Diencephalon (tissue), 1 donor: ENCODE measurements at places on chromosomes 7 and 10. TPM values are rescaled to one million over a fixed set of nuclear protein-coding genes. Genes with fewer than 3 reads are reported as not detected.

The GFRA1 gene
- 42.7 TPM for total RNA-seq

The MSS51 gene
- 3.5 TPM for total RNA-seq

The CPA2 gene
- total RNA-seq: not detected

The INMT gene
- total RNA-seq: 0.23 TPM

The ADCY1 gene
- 107 TPM for total RNA-seq

The GHRHR gene
- 2.8 TPM for total RNA-seq

The MRLN gene
- 0.69 TPM for total RNA-seq

The CYP2C9 gene
- not detected for total RNA-seq

The CCDC146 gene
- total RNA-seq: 19.1 TPM

The NKX6-2 gene
- total RNA-seq: 5.8 TPM

The FANK1 gene
- 11.3 TPM for total RNA-seq

The CALML3 gene
- total RNA-seq: 0.69 TPM

The WAC gene
- total RNA-seq: 97.1 TPM

The CYP2C19 gene
- not detected for total RNA-seq

The PCDH15 gene
- total RNA-seq: 30.2 TPM

The SFMBT2 gene
- 33.7 TPM for total RNA-seq

The FAM171A1 gene
- 35.1 TPM for total RNA-seq

The GJD4 gene
- total RNA-seq: 0.23 TPM

The LRRC17 gene
- total RNA-seq: 33.2 TPM

The TLX1 gene
- not detected for total RNA-seq

The NPSR1 gene
- 1.8 TPM for total RNA-seq

The MYOF gene
- 5.5 TPM for total RNA-seq

The CH25H gene
- 1.2 TPM for total RNA-seq

The ZNF12 gene
- 29.8 TPM for total RNA-seq

The AUTS2 gene
- 82.1 TPM for total RNA-seq

The NUTM2E gene
- 0.46 TPM for total RNA-seq

The DMBT1 gene
- total RNA-seq: under 0.01 TPM

The BAMBI gene
- total RNA-seq: 10.4 TPM

The BUD31 gene
- 84.4 TPM for total RNA-seq

The GPR26 gene
- total RNA-seq: 13.8 TPM

The TECPR1 gene
- 24.7 TPM for total RNA-seq

The MRC1 gene
- 3.0 TPM for total RNA-seq

The FUOM gene
- total RNA-seq: 6.5 TPM

The PALD1 gene
- total RNA-seq: 12.7 TPM

The FGF8 gene
- 0.69 TPM for total RNA-seq

The C10orf143 gene
- total RNA-seq: 1.4 TPM

The ADCYAP1R1 gene
- total RNA-seq: 70.4 TPM

The OR13A1 gene
- not detected for total RNA-seq

The FZD8 gene
- total RNA-seq: 12.2 TPM

The ENTPD1 gene
- 16.6 TPM for total RNA-seq

The CHN2 gene
- 43.6 TPM for total RNA-seq

The UCN3 gene
- not detected for total RNA-seq
